CD4-positive, alpha-beta T cell treated with Interleukin-17A for 1 hour (primary cell): ENCODE measurements at places on chromosomes 6 and 20.

GRCh38 chr20:34798871-34799270 lies 26.6 kb downstream of the NCOA6 start:
- no peak for DNase-seq

- no peak for DNase-seq
Observed at GRCh38 chr6:79042799-79043126, 35.3 kb downstream of the PHIP start.

- DNase-seq: peak; percentile 63
Observed at GRCh38 chr20:49323622-49324238, 45.9 kb upstream of the ZNFX1 start.

DNA sequence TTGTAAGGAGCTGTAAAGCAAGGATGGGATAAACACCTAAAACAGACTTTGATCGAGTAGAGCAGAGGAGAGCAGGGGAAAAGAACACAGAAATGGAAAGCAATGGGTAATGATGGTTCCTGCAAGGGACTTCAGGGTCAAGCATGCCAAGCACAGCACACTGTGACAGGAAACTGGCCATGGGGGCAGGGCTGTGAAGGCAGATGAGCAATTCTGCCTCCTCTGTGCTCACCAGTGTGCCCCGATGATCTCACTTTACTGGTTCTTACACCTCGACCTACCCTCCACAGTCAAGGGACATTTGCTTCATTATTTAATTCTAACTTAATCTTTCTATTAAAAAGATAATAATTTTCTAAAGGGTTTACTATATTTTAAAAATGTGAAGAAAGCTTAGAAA lies 21.6 kb upstream of the MYB start:
- no peak for DNase-seq

GRCh38 chr6:14919038-14919670 lies 326.7 kb upstream of the JARID2 start:
- no peak for DNase-seq

DNA sequence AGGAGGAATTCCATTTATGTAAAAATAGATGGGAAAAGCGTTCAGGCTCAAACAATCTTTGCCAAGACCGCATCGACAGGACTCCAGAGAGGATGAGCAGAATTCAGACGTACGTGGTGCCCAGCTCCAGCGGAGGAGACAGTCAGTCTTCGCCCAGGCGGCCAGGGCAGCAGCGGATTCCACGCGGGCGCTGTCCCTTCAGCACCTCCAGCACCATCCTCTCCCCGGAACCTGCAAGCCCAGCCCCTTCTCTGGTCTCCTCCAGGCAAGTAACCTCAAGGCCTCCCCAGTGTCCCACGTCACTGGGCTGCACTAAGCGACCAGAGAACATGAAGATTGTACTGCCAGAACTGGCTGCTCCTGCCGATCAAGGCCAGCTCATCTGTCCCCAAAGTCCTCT lies 2.8 kb upstream of the KCNQ2 start:
- DNase-seq: no peak

DNA sequence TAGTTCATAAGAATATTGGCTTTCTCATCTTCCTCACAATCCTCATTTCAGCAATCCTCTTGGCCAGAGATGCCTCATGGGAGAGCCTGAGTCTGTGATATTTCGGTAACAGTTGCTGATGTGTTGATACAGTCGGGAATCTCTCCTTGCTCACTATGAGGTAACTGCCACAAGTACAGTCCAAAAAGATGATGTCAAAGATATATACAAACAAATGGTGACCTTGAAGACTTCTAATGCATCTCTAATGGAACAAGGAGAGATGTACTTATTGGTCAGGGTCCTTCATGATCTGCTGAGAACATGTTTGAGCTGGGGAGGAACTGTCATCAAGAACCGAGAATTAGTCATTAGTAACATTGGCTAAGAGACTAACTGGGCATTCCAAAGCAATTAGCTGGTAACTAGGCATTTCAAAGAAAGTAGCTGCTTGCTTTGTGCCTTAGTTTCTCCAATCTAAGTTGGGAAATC lies 56.1 kb downstream of the FILIP1 start:
- DNase-seq: no peak

DNA sequence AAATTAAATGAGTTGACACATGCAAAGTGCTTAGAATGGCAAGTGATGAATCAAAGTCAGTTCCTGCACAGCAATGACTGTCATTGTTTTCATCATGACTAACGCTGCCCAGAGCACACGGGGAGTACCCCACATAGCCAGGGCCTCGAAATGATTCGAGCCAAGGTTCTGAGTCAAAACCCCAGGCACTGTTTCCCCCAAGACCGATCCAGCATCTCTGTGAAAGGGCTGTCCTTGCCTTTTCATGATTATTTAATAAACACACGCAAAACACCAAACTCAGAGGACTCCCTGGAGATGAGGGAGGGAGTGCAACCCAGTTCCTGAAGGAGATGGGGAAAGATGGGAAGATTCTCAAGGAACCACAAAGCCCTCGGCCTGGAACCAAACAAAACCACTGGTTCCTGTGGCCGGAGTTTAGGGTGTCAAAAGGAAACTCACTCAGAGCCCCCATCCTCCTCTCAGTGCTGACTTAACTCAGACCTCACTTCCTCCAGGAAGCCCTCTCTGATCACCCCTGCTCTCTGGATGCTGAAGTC lies 3.8 kb downstream of the PREX1 start:
- DNase-seq: peak; percentile 48

DNA sequence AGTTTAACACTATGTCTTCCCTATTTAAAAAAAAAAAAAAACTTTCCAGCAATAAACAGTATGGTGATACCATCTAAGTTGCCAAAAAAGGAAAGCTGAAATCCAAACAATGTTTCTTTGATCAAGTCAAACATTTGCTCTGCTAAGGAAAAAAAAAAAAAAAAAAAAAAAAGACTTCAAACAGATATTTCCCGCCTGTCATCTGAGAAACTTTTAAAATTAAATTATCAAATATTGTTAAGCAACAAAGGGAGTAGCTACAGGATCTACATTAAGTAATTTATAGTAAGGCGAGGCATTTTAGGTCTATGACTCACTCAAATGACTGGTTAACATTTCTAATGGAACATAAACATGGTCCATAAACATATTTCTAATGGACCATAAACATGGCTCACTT lies 121.2 kb downstream of the DST start:
- no peak for DNase-seq

DNA sequence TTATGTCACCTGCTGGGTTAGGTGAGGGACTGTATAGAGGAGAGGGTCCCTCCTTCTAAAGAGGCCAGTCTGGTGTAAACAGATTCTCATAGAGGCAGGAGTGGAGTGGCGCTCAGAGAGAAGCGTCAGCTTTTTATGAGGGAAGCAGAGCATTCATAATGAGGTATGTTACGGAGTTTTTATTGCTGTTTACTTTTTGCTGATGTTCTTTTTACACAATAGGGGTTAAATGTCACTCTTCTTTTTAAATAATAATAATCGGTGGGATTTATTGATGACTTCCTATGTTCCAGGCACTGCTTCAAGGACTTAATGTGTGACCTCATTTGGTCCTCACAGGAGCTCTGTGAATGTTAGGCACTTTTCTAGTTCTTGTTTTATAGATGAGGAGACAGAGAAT lies 79.9 kb downstream of the L3MBTL3 start:
- DNase-seq: no peak

DNA sequence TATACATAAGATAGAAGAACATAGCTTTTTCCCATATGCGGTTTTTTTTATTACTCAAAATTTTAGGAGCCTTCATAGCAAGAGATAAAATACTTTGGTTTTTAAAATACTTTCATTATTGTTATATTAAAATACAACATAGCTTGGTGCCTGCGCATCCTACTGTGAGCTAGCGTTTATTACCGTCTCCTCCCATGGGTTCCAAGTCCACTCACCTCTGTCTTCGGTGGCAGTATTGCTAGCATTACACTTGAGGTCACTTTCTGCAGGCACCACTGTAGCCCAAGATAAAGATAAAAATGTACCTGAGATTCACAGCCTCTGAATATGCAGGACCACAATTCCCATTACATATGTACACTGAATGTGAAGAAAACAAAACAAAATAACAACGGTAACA lies 326.7 kb downstream of the TPBG start:
- DNase-seq: no peak

DNA sequence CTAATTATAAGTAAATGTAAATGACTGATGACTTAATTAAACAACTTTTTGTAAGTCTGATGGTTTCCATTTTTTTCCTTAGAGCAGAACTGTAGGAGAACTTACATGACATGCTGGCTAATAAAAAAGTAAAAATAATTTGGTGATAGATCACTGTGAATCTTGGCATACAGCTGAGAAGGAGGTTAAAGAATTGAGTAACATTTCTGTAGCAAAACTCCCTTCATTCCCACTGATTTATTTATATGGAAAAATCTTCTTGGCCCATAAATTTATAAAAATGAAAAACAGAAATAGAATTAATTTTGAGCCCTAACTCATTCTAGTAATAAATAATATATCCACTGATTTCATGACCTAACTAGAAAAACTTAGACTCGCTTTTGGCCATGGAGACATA lies 48.1 kb downstream of the SLC22A3 start:
- no peak for DNase-seq

DNA sequence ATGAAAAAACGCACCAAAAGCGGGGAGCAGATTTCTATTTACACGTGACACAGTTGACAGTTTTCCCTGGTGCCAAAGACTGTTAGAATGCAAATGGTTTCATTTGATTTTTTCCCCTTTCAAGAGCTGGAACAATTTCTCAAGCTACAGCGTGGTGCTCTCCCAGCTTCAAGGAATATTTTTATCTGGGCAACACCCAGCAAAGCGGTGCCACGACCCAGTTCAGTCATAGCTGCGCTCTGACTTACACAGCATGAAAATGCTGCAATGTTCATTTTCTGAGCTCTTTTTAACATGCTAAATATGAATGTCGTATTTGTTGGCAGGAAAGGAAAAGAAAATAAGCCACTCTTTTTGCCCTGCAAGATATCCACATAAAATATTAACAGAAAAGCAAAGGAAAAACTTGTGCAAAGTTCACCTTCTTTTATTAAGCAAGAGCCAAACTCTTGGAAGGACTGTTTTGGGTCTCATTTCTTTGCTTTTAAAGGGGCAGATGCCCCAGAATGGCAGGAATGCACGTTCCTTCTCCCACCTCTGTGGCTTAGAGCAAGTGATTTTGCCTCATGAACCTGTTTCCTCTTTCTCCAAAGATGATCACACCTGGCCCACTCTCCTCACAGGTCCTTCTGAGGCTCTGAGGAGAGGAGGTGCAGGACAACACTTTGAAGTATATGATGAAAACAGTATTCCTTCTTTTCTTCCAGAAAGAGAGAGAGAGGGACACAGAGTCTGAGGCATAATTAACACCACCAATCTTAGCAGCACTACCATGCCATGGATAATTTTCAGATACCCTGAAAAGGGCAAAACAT lies 47.0 kb downstream of the TTI1 start:
- no peak for DNase-seq

DNA sequence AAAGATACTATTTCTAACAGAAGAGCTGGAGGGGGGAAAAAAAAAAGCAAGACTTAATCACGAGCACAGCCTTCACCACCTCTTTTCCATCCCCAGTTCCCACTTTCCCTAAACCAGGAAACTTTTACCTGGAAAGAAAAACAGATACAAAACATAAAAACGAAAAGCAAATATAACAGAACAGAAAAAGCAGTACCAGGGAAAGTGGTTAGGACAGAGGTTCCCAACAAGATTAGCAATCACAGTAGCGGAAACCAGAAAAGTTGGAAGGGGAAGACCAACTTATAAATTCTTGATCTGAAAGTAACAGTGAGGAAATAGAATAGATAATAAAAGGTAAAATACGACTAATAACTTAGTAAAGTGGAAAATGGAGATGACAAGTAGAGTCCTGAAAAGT lies 1.2 kb downstream of the DDX39B start:
- no peak for DNase-seq

- DNase-seq: no peak
Observed at GRCh38 chr20:48051794-48052474, 266.7 kb upstream of the SULF2 start.

DNA sequence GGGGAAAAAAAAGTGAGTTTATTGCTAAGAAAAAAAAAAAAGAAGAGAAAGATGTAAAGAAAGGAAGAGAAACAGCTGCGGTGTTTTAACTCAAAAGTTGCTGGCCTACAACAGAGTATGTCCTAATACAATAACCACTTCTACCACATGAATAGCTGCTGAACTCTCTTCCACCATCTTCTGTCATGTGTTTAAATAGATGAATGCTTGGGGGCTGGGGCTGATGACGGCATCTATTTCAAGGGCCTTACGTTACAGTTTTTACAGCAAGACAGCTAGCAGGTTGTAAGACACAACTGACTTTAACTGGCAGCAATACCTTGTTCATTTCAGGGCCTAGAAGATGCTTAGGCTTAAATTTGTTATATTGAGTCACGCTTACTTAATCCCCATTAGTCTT lies 50.4 kb downstream of the MAP3K7 start:
- no peak for DNase-seq

DNA sequence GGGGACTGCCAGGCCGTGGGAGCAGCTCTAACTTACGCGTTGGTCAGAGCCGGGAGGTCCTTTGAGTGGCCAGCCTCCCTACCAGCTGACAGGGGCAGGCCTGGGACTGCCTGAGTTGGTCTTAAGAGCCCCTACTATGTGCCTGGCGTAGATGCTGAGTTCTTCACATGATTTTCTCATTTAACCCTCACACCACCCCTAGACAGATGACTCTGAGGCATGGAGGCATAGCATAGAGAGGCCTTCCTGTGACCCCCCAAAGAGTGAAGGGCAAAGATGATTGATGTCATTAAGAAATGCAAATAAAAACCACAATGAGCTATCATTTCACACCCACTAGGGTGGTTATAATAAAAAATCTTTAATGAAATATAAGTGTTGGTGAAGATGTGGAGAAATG lies 36.8 kb downstream of the MRPL14 start:
- no peak for DNase-seq

DNA sequence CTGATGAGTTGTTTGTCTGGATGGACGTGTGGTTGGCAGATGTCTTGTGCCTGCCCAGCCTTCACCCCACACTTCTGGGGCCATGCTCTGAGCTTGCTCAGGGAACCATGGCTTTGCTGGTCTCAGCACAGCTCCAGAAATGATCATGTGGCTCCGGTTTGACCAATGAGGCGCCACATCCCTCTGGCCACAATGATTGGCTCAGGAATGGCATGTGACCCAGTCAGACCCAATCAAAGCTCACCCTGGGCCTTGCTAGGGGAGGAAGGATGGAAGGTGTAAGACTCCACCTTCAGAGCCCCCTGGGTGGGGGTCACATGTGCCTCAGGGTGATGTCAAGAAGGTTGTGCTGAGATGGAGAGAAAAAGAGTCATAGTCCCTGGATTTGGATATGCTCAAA lies 281.6 kb upstream of the SULF2 start:
- no peak for DNase-seq

- DNase-seq: no peak
Observed at GRCh38 chr20:10739566-10739965, 65.8 kb upstream of the JAG1 start.

DNA sequence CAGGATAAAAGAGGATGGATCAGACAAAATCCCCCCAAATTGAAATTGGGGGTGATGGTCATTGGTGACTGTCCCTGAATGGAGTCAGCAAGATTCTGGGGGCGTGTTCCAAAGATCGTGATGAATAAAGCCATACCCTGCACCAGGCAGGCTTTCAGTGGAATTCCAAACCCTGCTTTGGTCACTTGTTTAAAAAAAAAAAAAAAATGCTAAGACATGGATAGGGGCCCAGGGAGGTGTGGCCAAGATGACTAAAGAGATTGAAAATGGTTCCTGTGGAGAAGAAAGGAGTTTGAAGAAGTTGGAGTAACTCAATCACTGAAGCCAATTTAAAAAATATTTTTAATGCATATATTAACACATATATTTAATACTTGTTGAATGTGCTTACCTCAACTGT lies 161.4 kb upstream of the KCNG1 start:
- DNase-seq: no peak
